Central memory CD8-positive, alpha-beta T cell (primary cell): ENCODE measurements at places on chromosomes 4 and X.

DNA sequence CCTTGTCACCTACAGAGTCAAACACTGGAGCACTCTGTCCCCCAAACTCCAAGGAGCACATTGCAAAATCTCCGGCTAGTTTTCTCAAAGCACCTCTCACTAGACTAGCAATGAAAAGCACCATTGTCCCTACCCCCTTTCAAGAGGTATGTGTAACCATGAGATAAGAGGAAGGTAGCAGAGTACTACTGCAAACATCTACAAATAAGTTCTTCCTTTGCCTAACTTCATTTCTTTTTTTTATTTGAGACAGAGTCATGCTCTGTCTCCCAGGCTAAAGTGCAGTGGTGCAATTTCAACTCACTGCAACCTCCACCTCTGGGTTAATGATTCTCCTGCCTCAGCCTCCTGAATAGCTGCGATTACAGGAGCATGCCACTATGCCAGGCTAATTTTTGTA, 17.7 kb downstream of the PPP4R3C start:
- no peak for DNase-seq

DNA sequence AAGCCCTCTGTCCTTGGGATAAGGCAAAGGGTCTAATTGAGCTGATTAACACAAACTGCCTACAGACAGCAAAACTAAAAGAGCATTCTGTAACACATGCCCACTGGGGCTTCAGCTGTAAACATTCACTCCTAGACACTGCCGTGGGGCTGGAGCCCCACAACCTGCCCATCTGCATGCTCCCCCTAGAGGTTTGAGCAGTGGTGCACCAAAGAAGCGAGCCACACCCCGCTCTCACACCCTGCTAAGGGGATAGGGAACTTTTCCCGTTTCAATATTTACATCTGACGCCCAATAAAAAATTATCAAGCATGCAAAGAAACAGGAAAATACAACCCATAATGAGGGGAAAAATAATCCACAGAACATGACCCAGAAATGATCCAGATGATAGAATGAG, 46.9 kb upstream of the HSD17B10 start:
- DNase-seq: no peak

DNA sequence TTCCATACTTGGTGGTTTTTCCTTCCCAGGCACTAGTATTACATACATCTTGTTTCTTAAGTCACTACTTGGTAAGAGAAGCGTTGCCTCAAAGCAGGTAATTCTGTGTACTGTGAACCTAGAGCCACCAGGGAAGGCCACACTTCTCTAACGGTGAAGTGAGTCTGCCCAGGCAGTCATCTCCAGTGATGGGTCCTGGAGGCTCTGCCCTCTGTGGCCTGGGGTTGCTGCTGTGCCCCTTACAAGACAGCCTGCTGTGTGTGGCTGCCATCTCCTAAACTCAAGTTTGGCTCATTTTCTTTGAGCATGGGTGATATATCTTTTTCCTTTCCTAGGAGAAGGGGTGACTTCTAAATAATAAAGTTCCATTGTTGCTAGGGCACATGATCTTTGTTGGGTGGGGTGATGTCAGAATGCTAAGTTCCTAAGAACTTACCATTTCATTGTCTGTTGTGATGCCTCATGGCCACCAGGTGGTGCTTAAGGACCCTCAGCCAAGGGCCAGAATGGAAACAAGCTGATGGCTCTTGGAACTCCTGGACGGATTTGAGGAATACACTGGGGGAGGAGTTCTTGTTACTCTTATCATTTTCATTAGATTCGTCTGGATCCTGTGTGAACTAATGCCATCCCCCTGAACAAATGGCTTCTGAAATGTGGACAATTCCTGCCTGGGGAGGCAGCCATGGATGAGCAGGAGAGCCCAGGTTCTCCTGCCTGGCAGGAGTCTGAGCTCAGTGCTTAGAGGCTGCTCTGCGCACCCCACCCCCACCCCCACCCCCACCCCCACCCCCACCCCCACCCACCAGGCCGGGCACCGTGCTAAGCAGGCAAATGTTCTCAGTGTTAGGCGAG, 41.1 kb upstream of the WDR1 start:
- DNase-seq: no peak

GRCh38 chrX:25105221-25105620, 89.5 kb upstream of the ARX start:
- DNase-seq: no peak

- DNase-seq: no peak
These were observed 1.1 kb upstream of the TMEM164 start for GRCh38 chrX:110001740-110002299.

- no peak for DNase-seq
These were observed 53.8 kb downstream of the APLN start for GRCh38 chrX:129600981-129601424.

GRCh38 chr4:72295966-72296557, 264.3 kb downstream of the NPFFR2 start:
- no peak for DNase-seq

GRCh38 chrX:13418126-13419097, 98.6 kb upstream of the ATXN3L start:
- no peak for DNase-seq

- DNase-seq: no peak
These were observed 202.9 kb upstream of the BOD1L1 start for GRCh38 chr4:13830449-13830848.

DNA sequence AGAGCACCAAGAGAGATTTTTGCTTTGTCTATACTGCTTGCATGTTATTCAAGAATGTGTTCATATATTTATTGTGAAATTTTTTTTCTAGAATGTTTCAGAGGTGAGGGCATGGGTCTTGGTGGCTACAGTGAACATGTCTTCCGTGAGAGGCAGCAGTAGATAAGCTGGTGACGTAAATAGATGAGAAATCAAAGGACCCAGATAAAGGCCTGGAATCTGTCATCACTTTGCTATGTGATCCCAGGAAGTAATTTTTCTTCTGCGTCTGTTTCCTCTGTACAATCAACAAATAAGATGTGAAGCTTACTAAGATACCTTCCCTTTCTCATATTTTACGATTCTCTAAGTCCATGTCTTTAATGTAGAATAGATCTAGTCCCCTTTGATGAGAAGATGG, 129.1 kb downstream of the COL4A6 start:
- no peak for DNase-seq
